ENCODE measurements at places on chromosomes 2 and 18.

- DNase-seq: no peak
Observed at GRCh38 chr2:159064446-159065301, 96.2 kb downstream of the TANC1 start.

DNA sequence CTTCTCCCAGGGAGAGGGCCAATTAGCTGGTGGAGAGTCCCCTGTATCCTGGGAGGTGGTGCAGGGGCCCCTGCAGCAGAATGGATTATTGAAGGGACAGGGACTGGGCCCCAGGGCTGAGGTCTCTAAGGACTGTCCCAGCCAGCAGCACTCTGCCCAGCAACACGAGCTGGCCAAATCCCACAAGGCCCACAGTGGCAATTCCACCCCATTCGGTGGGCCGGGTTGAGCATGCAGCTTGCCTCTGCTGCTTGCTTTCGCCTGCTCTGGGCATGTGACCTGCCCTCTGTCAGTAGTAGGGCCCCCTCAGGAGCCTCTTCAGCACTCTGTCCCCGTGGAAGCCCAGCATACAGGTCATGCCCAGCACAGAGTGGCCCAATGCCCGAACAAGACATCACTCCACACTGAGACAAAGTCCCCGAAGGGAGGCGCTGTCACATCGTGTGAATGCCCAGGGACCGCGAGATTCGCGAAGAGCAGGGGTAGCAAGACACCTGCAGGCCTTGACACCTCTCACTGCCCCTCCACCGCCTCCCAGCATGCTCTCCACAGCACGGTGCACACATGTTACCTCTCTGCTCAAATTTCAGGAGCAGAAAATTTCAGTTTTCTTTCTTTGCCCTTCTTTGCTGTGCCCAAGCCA lies 65.4 kb downstream of the CRACDL start:
- DNase-seq: no peak

GRCh38 chr18:55034742-55035141 lies 75.5 kb upstream of the CCDC68 start:
- no peak for DNase-seq

DNA sequence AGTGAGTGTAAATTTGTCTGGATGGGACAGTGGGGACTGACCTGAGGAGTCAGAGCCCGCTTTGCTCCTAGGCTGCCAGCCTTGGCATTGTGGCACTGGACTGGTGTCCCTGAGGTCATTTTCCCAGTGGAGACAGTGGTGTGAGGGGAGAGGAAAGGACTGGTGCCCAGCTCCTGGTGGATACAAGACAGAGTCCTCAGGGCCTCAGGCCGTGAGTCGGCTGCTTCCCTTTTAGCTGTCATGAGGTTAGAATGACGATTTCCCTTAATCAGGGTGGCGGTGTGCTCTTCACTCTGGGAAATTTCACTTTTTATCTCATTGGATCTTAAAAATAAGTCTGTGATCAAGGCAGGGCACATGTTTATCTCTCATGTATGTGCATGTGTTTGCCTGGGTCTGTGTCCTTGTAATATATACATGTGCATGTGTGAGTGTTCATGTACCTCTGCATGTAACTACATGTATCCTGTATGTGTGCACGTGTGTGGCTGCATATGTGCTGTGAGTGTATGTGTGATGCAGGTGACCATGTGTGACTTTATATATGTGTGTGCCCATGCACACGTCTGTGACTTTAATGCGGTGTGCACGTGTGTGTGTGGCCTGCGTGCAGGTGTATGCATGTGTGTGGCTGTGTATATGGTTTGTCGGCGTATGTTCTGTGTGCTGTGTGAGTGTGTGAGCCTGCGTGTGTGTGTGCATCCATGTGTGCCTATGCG lies 55.7 kb downstream of the GLI2 start:
- DNase-seq: no peak

- no peak for DNase-seq
Observed at GRCh38 chr18:74530584-74530862, 3.8 kb upstream of the CNDP1 start.

DNA sequence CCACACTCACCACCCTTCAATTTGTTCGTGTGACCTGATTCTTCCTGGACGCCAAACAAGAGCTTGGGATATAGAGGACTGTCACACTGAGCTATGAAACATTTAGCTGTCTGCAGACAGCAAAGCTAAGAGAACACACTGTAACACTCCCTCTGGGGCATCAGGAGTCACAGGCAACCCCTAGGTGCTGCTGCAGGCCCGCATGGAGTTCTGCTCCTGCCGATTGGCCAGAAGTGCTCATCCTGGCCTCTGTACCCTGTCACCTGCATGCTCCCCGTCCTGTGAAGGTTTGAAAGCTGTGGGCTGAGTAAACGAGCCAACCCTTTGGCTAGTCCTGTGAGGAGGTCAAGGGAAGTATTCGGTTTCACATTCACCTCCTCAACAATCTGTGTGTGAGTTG lies 73.7 kb downstream of the PDK1 start:
- DNase-seq: no peak

DNA sequence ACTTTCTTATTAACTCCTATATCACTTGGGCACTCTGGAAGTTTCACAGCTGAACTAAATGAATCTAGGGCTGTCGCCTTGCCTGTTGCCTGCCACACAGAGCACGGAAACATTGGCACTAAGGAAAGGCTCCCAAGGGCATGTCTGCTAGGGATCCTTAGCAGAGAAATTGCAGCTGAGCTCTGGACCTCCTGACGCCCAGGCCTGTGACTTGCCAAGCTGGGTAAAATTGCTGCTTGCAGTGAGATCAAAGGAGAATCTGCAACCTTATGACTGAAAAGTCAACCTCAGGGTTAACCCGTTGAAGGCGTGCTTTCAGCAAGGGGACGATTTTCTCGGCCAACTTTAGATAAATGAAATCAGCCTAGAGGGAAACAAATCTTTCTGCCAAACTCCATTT lies 189.8 kb downstream of the NCK2 start:
- no peak for DNase-seq

DNA sequence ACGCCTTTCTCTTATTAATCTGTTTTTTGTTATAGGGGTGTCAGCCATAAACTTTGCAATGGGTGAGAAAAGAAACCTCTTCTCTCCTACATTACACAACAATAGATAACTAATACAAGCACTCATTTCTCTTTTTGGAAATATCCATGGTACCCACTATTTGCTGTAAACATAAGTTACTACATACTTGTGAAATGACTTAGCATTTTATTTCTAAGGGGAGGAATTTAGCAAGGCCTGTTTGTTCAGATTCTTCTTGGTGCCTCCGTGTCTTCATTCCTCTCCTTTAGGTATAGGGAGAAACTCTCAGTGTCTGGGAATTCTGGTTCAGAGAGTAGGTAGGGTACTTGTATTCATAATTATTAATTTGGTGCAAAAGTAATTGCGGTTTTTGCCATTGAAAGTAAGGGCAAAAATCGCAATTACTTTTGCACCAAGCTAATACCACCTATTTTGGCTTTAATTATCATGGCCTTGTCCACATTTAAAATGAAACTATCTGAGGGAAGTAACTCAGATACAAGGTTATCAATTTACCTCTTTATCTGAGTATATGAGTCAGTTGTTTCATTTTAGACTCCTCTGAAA lies 134.8 kb downstream of the MREG start:
- DNase-seq: no peak

- DNase-seq: no peak
Observed at GRCh38 chr2:27356056-27356381, 545 bp downstream of the GTF3C2 start.
